ENCODE measurements at places on chromosomes 1 and 21.
A peak's percentile ranks its signal among the peaks of the same experiment; 100 is the strongest.

- no peak for DNase-seq
Observed at GRCh38 chr1:98981917-98982513, 22.6 kb downstream of the PLPPR5 start.

DNA sequence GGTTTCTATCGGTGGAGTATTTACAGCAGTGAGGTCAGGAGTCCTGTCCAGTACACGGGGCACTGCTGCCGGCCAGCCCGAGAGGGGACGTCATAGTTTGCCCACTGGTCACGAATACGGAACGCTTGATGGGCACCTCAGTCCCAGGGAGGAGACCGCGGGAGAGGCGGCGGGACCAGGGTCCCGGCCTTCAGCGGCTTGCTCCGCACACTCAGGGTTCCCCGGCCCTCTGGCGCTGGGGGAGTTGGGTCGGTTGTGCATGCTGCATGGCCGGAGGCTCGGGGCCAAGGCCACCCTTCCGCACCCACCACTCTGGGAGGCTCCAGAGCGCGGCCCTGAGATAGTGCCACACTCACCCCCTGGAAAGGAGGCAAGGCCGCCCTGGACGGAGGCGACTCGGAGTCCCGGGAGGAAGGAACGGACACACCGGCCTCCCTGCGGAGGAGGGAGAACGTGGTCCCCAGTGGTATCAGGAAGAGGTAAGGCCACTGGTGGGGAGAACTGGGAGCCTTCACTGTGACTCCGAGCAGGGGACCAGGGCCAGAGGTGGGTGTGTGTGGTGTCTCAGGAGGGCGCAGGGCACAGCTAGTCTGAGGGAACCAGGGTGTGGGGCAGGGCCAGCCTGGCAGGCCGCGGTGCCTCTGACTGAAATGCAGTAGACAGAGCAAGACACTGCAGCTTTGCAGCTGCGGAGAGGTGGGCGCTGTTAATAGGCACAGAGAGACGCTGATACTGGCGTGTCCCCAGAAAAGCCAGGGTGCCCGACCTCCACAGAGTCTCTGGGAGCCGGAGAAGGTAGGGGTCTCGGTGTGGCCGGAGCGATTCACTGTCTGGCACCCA lies 28.6 kb upstream of the PRSS38 start:
- DNase-seq, result peak; percentile 43

DNA sequence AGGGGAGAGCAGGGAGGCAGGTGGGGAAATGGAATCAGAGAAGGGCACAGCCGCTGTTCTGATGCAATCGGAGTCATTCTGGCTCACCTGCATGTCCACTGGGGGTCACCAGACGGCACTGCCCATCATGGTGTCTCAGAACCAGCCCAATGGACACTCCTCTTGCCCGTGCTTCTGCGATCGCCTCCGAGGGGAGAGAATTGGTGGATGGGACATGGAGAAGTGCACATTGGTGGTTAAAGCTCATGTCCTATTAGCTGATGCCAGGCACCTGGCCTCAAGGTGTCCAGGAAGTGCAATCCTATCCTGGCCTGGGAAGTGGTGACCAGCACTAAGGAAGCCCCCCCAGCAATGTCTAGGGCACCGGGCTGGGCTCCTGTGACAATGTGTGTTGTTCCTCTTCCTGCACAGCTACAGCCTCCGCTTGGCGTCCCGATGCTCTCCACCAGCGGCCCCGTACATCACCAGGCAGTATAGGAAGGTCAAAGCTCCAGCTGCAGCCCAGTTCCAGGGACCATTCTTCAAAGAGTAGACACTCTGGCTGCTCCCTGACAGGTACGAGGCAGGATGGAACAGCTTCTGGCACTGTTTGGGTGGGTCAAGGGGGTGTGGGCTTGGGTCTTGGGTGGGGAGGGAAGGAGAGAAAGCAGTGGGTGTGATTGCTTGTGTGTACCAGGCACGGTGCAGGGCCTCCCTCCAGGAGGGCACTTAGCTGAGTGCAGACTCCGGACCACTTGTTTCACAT lies 116.2 kb downstream of the PRDM2 start:
- DNase-seq, result no peak

GRCh38 chr1:198234520-198235251 lies 77.9 kb downstream of the NEK7 start:
- peak; percentile 14 for DNase-seq

- DNase-seq, result no peak
Observed at GRCh38 chr1:1204998-1205768, 1.2 kb downstream of the TNFRSF18 start.

GRCh38 chr1:29984166-29984861 lies 739.1 kb downstream of the MATN1 start:
- no peak for DNase-seq

DNA sequence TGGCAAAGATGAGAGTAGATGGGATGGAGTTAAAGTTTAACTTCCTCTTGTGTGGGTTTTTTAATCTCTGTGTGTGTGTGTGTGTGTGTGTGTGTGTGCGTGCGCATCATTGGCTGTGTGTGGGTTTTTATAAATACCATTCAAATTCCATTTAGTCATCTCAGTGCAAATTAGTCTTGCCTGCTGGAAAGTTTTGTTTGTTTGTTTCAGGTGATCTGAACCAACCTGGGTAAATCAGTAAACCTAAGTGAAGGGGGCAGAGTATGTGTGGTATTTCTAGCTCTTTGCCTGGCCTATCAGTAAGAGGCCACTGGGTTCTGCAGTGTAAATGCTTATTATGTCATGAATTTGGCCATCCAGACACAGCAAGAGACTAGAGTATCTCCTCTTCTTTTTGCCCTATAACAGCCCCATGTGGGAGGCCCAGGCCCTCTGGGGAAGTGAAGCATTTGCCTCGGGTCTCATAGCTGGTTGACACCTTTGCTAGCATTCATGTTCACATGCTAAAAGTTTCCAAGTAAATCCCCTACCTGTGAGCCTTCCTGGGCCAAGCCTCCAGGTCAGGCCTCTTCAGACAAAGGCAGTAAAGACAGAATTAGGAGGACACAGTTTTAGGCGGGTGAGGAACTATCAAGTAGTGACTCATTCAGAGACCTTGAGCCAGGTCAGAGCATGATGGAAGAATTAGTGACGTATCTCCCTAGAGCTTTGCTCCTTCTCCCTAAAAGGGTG lies 14.7 kb downstream of the INTS3 start:
- no peak for DNase-seq

DNA sequence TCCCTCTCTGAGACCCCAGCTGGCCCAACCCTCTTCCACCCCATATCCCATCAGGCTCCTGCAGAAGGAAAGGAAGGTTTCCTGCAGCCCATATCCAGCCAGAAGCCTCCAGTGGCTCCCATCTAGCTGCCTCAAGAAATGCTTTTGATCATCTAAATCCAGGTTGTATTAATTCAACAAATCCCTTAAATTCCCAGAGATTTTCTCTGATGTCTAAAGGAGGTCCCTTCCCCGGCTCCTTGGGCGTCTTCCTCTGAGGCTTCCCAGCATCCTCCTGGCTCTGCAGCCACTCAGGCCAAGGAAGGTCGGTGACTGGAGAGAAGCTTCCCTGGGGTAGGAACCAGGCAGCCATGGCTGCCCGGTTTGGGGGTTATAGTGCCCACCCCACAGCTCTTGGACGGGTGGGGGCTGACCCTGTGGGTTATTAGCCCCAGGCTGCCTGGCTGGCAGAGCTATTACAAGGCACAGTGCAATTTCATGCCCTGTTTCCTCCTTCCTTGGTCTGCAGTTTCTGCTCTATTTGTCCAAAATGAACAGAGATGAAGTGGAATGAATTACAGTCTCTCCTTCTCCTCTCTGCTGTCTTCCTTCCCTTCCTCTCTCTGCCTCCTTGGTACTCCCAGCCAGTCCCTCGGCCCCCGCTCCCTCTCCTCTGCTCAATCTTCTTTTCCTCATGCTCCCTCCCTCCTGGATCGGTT lies 34.8 kb upstream of the DISP3 start:
- DNase-seq, result no peak

DNA sequence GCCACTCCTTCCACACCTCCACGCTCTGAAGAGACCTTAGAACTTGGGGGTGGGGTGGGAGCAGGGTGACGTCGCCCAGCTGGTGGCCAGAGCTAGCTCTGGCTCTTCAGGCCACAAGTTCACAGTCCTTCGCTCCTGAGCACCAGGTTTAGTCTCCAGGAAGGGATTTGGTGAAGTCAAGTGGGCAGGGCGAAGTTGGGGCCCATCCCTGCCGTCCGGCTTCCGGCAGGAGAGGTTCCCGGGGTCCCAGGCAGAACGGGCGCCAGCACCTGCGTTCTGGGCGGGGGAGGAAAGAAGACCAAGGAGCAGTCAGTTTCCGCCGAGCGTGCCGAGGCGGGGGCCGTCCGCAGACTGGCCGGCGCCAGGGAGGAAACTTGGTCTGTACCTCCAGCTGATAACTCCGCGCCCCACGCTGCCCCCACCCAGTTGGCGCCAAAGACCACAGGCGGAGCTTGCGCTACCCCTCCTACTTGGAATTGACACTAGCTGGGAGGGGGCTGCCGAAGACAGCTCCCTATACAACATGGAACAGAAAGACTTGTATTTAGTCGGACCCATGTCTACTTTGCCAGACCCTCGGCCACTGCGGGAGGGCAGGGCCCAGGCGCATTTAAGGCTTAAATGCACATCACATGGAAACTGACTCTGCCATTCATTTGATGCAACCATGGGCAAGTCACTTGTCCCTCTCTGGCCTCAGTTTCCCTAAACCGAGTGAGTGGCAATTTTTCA lies 995 bp downstream of the ID3 start:
- DNase-seq, result no peak

GRCh38 chr21:43211072-43211759 lies 42.4 kb downstream of the CRYAA start:
- DNase-seq, result peak; percentile 74

- DNase-seq, result no peak
Observed at GRCh38 chr1:236837897-236838296, 42.8 kb downstream of the MTR start.

DNA sequence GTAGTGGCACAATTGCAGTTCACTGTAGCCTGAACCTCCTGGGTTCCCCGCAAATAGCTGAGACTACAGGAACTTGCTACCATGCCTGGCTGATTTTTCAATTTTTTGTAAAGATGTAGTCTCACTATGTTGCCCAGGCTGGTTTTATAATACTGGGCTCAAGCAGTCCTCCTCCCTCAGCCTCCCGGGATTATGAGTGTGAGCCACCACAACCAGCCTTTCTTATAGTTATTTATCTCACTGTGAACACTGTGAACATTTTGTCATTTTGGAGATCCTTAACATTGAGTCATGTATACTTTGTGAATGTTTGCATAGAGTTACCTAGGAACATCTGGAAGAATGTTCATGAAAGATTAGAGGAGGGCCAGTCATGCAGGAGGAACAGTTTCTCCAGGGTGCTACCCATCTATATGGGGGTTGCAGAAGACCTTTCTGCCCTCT lies 127.1 kb upstream of the CACYBP start:
- DNase-seq, result no peak

DNA sequence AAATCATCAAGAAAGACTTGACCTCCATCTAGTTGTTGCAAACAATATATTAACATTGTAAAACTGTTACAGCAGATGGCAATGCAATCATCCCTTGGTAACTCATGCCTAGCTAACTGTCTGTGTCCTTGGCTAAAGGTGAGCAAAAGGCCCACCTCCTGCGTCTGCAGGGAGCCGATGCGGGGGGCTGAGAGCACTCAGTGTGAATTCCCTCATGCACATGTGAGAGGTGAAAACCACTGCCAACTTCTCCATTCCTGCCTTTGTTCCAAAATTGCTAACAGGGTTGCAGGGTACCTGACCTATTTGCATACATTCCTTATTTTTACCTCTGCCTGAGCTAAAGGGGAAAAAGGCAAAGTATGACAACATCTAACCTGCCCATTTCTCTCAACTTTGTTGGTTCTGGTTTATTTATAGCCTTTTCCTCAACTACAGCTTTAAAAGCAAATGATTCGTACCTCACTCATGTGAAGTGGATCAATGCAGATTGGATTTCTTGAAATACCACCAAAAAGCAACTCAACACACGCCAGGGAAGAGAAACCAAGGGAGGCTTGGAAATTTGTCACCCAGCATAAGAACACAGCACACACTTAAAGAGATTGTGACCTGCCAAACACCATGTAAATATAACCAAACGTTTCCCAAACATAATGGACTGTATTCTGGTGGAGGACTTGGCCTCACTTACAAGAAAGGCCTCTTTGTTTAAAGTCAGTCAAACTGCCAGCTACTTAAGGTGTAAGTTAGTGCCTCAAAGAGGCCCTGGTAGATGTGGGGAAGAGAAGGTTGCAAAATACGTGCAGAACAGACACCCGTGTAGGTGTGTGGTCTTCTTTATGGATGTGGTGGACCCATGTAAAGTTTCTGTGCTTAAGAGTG lies 651.0 kb downstream of the SMYD3 start:
- DNase-seq, result no peak

DNA sequence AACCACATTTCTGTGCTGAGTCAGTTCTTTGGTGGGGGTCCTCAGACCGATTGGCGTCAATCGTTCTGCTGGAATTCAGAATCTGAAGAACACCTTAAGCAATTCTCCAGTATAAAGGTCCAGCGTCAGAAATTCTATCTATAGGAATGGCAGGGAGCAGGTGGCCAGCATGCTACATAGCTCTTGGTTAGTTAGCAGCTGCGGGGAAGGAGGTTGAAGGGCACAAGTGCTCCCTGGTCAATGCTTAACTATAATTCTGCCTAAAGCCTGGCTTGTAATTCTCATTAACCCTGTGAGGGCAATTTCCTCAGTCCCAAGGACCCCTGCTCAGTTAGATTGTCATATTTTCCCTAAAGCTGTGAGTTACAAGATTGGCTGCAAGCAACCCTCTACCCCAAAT lies 54.3 kb upstream of the GALNT2 start:
- no peak for DNase-seq

DNA sequence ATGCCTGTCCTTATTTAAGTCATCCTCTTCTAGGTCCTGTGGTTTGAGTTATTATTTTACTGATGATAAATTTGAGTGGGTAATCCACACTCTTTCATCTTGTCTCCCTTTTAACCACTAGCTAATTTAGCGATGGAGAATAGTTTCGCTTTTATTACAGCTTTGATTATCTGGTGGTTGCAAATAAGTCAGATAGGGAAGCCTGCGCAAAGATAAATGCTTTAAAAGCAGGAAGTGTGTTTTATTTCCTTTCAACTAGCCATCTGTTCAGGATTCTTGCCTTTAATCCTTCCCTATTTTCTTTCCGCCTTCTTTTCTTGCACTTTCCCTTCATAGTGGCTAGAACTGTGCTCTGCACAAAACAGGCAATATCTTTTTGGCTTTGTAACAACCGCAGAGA lies 129.0 kb downstream of the TGFB2 start:
- no peak for DNase-seq

- DNase-seq, result peak; percentile 10
Observed at GRCh38 chr1:13469343-13469742, 44.5 kb downstream of the LRRC38 start.

GRCh38 chr1:219385787-219386427 lies 212.2 kb downstream of the LYPLAL1 start:
- DNase-seq, result peak; percentile 60

- DNase-seq, result no peak
Observed at GRCh38 chr1:157852476-157852875, 10.9 kb upstream of the CD5L start.

DNA sequence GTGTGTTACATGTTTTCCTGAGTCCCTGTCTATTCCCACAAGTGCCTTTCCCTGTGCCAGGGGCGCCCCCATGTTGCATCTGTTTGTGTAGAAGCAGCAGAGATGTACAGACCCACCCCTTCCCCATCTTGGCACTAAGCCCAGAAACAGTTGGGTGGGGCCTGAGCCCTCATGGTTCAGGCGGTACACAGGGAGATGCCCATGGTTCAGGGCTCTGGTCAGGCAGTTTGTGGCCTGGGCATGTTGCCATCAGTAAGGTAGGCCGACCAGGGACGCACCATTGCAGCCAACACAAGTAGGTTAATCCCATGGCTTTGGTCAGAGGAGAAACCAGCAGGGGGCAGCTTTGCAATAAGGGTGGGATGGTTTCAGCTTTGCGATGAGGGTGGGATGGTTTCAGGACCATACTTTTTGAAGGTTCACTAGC lies 914 bp upstream of the ADGRB2 start:
- DNase-seq, result peak; percentile 46

Data from ELF-1 (cell line).